ENCODE measurements at places on chromosomes 2 and 18.
A peak's percentile ranks its signal among the peaks of the same experiment; 100 is the strongest.

DNA sequence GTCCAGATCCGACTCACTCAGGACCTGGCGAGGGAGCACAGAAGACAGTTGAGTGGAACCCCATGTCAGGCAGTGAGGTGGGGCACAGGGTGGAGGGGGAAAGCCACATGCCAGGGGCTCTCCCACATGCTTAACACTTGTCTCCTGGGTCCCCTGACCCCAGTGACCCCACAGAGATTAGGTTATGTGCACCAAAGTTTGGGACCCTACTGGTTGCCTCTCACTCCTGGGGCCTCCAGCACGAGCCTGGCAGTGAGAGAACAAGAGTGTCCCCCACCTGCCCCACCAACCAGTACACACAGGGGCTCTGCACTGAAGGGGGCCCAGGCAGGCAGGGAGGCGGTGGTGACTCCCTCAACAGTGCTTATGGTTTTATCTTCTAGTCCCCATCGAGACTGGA lies 58.3 kb downstream of the CIB4 start:
- no peak for DNase-seq

DNA sequence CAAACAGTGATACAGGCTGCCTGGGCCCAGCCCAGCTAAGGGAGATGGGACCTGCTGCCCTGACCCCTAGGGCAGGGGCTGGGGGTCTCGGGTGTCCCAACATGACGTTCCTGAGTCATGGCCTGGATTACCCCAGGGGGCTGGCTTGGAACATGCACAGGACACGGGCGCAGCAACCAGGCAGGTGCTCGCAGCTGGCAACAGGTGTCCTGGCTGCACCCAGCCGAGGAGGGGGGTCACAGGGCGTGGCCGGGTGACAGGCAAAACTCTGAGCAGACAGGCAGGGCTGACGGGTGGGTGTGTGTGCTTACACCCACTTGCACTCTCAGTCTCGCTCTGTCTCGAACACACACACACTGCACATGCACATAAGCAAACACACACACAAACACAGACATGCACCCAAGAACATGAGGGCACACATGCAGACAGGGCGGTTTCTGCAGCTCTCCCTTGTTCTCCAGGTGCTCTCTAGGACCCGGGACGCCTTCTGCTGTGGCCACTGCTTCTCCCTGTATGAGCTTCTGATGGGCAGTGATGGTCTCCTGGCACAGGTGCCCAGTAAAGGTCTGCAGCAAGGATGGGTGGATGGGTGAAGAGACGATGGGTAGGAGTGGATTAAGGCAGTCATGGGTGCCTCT lies 33.7 kb upstream of the TAF1B start:
- peak; percentile 60 for DNase-seq

GRCh38 chr2:196234672-196235071 lies 63.3 kb upstream of the STK17B start:
- DNase-seq: no peak

- DNase-seq: no peak
Observed at GRCh38 chr2:144048631-144049060, 471.3 kb downstream of the ZEB2 start.

DNA sequence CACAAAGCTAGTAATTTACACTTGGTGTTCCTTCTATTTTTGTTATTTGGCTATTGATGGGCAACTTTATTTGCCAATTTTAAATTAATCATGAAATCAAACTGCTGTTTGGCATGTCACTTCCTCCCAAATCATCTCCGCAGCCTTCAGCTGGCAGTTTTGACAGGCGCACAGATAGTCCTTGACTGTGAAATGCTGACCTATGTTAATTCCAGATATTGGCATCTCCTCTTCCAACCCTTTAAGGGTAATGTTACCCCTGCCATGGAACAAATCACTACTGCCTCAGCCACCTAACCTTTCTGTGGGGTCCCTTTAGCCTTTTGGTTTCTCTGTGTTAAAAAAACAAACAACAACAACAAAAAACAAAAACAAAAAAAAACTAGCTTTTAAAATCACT lies 182.4 kb upstream of the TANK start:
- DNase-seq: no peak

DNA sequence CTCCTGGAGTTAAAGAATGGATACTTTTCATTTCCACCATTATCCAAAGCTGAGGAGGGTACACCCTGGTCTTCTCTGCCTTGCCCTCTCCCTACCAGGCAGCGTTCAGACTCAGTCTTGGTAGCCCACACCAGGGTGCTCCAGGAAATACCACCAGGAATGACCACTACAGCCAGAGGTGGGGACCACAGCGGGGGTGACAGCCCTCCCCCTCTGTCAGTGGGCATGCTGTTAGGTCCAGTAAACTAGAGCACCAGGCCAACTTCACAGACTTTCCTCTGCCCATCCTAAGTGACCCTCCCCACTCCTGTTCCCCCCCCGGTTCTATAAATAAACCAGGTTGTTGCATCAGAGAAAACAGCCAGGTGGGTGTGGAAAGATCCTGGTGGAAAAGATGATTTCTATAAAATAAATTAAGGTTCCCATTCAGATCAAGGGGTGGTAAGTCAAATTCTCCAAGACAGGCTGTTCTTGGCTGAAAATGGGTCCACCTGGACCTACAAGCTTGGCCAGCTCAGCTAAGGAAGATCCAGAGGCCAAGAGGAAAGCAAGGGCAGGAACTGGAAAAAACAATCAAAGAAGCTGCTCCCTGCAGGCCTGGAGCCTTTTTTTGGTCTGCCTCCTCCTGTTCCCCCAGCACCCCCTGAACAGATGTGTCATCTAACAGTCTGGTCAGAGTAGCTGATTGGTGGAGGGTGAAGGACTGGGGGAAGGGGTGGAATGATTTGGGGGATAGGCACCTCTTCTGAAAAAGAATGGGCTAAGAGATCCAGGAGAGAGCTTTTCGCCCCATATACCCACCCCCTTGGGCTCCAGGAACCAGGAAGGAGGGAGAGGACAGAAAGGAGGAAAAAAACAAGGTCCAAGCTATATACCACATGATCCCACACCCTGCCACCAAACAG lies 2.3 kb downstream of the RAB11FIP5 start:
- DNase-seq: no peak

- DNase-seq: no peak
Observed at GRCh38 chr2:77008853-77009252, 513.3 kb downstream of the LRRTM4 start.

DNA sequence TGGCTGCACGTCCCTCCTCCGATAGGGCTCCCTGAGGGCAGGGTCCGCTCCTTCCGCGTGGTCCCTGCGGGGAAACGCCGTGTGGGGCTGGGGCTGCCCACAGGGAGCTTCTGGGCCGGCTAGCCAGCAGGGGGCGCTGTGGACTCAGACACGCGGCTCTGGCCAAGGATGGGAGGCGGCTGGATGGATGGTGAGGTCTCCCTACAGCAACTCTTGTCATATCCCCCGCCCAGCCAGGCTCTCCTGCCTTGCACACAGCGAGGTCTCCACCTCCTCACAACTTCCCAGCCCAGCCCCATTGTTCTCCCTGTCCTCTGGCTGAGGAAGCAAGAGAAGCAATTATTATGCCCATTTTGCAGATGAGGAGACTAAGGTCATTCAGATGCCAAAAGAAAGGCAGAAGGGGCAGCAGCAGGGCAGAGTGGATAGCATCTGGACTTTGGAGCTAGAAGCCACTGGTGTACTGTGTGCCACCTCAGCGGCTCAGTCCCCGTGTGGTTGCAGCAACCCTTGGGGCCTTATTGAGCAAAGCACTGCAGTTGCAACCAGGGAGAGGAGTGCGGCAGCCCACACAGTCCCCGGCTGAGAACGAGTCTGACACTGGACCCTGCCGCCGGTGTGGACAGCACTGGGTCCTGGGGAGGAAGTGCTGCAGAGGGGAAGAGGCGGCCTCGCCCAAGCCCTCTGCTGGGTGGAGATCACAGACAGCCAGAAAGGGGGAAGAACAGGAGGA lies 99.0 kb downstream of the ZFP36L2 start:
- DNase-seq: no peak

GRCh38 chr2:97900806-97901205 lies 94.9 kb downstream of the TMEM131 start:
- DNase-seq: no peak

DNA sequence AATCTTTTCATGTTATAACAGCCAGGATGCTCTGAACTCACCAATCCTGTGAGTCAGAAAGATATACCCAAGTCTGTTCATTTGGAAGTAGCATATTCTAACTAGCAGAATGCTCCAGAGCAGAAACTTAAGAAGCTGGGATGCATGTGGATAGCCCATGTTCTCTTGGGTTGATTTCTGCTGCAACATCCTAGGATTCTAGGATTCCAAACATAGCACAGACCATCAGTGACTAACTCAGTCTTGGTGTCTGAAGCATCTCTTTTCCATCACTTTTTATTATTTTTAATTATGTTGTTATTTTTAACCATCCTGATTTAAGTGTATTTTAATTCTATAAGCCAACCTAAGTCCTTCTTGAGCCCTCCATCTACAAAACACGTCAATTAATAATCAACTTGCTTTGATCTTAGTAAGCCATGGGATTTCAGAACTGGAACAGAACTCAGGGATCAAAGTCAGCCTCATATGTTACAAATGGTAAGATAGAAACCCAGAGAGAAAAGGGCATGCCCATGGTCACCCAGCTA lies 85.4 kb downstream of the OSR1 start:
- no peak for DNase-seq

DNA sequence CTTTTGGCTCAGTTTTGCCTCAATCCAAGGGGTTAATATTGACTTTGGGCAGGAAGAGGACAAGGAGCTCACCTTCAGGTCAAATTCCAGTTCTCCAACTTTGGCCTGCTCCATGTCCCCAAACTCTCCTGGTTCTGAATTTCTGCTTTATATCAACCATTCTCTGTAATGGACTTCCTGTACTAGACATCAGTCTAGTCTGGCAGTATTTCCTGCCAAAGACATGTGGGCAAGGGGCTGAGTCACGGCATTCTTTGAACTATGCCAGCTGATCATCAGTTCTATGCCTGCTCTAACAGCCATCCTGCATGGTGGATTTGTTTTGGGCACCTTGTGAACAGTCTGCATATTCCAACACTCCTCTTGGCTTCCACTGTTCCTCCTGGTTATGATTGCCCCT lies 199.4 kb downstream of the ZEB2 start:
- no peak for DNase-seq

DNA sequence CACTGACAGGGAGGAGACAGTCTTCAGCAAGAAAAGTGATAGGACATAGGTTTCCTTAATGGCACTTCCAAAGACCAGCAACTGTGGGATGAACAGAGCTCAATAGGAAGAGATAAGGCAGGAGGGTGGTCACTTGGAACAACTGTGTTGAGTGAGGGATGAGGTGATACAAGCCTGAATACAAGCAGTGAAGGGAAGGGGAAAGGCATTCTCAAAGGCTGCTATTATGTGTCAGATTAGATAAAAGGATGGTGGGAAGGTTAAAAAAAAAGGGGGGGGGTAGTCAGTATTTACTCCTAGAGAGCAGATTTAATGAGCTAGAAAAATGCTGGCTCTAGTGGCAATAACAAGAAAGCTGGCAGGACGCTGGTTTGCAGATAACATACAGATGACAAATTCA lies 25.7 kb downstream of the CCBE1 start:
- DNase-seq: no peak

GRCh38 chr2:240183006-240183874 lies 42.8 kb upstream of the OTOS start:
- DNase-seq: no peak

DNA sequence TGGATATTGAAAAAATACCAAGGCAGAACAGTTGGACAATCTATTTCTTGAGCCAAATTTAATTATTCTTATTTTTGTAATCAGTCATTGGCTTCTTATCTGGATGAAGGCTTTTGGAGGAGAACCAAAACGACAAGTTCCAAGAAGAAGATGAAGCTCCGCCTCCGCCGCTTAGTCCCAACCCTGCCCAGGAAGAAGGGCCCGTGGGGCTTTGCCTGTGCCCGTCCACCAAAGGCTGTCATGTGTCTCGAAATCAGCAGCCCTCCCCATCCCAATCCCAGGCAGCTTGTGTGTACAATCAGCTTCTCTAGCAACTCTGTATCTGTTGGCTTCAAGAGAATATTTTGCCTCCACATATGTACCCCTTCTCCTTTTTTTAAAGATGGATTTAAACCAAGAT lies 24.6 kb downstream of the PTRHD1 start:
- DNase-seq: no peak

DNA sequence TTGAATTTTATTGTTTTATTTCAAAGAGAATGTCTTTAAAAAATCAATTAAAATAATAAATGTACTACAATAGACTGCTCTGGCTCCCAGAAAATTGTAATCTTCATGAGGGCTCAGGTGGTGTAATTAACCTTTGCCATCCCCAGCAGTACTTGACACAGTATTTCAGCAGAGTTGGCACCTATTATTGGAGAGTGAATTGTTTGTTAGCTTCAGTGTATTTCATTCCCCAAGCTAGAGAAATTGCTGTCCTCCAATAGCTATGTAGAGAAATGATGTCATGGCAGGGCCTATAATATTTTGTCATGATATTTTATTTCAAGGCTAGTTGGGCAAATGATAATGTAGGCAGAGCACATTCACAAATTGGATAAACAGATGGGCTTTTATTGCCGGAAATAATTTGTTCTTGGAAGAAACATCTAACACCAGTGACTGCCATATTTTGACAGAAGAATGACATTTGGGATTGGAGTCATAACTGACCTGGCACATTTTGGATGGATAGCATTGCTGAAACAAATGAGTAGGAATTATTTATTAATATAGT lies 712.0 kb upstream of the NXPH2 start:
- no peak for DNase-seq

DNA sequence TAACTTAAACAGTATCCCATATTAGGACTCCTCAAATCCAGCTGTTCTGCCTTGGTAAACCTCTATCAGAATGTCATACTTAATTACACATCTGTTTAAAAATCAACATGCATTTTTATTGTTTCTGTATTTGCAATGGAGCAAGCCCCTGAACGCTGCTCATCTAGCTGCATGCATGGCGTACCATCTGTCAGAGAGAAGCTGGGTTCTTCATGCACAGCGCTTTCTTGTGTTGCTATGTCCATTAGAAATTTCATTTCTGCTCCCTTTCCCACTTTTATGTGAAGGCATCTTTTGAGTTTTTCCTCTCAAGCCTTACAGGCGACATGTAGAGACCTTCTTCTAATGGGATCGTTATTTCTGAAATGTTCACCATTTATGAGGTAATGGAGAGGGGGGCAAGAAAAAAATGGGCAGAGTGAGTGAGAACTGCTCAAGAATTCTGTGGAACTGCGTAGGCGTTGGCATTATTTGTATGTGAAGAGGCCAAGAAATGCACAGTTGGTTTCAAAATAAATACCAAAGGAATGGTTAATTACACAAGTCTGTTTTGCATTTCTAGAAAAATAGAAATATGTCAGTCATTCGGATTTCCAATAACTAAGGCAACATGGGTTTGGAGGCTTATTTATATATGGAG lies 31.6 kb downstream of the INSIG2 start:
- no peak for DNase-seq

DNA sequence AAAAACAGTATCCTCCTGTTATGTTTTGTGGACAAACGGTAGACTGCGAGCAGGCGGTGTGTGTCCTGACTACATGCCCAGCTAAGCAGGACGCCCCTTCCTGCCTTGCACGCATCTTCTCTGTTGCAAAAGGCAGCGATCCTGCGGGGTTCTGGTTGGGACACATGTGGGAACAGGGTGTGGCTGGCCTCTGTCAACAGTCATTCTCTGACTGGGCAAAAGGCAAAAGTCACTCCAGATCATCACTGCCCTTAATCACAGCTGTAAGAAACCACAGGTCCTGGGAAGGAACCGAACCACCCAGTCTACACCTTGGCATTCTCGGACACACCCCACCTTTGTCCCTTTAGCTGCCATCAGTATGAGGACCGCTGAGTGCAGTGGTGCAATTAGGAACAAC lies 44.3 kb upstream of the TMEM87B start:
- DNase-seq: no peak

- no peak for DNase-seq
Observed at GRCh38 chr2:129768485-129769184, 210.8 kb upstream of the RAB6C start.
